ENCODE measurements at places on chromosomes 7 and 10.

GRCh38 chr10:102402512-102402896 is 7.0 kb downstream of the NFKB2 start:
- DNase-seq: no peak

DNA sequence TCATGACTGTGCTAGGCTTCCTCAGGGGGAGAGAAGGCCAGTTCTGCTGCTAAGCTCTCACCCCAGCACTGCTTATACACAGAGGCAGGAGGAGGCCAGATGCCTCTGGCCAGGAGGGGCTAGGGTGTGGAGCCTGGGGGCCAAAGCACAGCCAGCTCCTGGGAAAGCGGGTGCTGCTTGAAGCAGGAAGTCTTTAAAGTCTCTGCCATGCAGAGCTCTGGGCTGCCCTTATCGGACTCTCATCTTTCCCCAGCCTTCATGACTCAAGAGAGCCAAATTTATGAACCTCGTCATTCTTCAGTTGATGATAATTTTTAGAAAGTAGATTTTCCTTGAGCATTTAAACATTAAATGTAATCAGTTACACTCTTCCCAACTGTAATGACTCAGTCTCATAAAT is 11.2 kb upstream of the TSPAN14 start:
- DNase-seq: no peak

GRCh38 chr7:124152859-124153692 is 120.2 kb upstream of the TMEM229A start:
- DNase-seq: peak; percentile 32

GRCh38 chr10:48945441-48946130 is 5.9 kb upstream of the LRRC18 start:
- DNase-seq: peak; percentile 8

DNA sequence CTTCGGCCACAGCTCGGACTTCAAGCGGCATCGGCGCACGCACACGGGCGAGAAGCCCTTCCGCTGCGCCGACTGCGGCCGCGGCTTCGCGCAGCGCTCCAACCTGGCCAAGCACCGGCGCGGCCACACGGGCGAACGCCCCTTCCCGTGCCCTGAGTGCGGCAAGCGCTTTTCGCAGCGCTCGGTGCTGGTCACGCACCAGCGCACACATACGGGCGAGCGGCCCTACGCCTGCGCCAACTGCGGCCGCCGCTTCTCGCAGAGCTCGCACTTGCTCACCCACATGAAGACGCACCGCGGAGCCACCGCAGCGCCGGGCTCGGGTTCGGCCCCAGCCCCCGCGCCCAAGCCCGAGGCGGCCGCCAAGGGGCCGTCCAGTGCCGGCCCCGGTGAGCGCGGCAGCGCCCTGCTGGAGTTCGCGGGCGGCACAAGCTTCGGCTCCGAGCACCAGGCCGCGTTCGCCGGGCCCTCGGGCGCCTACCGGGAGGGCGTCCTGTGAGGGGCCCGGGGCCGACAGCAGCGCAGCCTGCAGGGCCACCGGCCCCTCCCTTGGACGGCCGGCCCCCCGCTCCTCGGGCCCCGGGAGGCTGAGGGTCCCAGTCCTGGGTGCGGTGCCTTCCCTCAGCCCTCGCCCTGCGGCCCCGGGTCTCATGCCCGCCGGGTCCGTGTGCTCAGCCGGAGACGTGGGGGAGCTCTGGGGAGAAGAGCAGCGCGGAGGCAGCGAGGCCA is 17.2 kb downstream of the ZNF316 start:
- DNase-seq: no peak

DNA sequence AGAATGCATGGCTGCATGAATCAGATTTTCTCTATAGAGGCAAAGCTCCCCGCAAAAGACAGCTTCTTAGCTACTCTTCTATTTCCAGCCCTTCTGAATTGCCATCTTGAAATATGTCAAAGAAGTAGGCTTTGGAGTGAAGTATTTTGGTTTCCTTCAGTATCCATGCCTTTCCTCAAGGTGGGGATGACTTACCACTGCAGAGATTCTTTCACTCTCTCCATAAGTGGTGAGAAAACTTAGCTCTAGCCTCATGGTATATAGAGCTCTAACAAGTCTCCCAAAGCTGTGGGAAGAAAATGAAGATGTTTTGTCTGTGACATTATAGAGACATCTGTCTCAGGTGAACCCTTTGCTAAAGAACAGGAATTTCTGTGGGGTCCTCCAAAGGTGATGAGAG is 89.6 kb upstream of the ITGB1 start:
- DNase-seq: no peak

DNA sequence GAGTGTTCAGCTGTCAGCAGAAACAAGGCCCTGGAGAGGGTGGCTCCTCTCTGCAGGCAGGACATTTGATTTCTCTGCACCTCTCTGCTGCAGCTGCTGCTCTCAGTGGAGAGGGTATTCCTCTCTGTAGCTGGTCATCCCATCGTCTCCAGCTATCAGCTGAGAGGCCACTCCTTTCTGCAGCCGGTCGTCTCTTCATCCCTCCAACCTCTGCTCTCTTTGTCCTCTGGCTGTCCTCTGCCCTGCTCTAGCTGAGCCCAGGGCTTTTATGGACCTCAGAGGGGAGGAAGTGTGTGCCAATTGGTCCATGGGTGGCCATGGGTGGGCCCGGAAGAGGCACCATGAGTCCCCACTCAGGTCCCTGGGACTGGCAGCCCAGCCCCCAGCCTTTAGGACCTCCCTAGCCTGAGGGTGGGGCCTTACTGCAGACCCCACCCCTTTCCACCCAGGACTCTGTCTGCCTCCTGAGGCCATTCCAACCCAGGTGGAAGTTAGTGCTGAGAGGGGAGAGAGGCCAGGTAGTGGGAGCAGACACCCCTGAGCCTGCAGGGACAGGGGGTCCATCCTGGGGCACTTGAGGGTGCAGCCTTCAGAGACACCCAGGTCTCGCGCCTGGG is 26.2 kb upstream of the CDCA7L start:
- DNase-seq: no peak

DNA sequence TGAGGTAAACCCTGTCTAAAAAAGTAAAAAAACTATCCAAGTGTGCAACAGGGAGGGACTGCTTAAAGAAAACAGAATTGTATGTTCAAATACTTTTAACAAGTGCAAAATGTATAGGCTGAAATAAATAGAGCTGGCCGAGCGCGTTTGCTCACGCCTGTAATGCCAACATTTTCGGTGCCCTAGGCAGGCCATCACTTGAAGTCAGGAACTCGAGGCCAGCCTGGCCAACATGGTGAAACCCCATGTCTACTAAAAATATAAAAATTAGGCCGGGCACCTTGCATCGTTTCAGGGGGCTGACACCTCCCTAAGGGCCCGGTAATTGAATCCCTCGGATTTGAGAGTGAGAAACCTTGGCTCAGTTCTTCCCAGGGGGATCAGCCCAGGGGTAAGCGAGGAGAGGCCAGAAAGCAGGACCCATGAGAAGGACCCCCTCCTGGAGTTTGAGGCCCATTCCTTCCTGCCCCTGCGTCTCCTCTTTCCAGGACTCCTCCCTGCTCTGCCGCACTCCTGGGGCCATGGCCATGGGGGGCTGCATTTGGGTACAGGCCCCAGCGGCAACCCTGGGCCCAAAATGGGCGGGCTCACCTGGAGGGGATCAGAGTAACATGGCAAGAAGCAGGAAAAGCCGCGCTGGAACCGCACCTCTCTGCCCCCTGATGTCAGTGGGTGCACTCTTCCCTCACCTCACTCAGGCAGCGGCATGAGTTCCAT is 75.5 kb upstream of the TMEM248 start:
- DNase-seq: no peak

DNA sequence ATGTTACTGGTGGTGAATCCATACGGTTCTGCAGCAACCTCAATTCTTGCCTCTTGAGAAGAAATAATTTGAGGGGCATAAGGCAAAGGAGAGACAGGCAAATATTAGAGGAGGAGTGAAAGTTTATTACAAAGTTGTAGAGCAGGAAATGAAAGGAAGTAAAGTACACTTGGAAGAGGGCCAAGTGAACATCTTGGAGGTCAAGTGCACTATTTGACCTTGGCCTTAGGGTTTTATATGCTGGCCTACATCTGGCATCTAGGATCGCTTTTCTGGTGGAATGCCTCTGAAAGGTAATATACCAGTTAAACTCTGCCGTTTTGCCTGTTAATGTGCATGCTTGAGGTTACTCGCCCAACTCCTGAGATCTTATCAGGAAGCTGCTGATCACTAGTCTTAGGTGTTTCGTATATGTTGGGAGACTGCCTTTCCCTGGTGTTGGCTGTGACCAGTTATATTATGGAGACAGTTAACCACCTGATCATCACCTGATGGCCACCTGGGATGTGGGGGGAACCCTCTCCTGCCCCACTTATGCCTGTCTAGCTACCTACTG is 66.1 kb upstream of the CYP2C18 start:
- peak; percentile 14 for DNase-seq

- no peak for DNase-seq
Measured at GRCh38 chr10:124975977-124976514, 34.1 kb downstream of the ZRANB1 start.
